Activated naive CD8-positive, alpha-beta T cell treated with anti-CD3 and anti-CD28 coated beads, Interleukin-2, amount 10 ng/mL, durations not matched to agents 7 days and 5 days (primary cell): ENCODE measurements at places on chromosomes 2 and 18. TPM values are rescaled to one million over a fixed set of nuclear protein-coding genes. Genes with fewer than 3 reads are reported as not detected.

The HOXD8 gene
- not detected for total RNA-seq

The CHST9 gene
- total RNA-seq, result not detected

The PARD3B gene
- 0.55 TPM for total RNA-seq

The DSC1 gene
- total RNA-seq, result 0.61 TPM

The RNF181 gene
- total RNA-seq, result 96.4 TPM

GRCh38 chr18:67068608-67069007, 447.9 kb downstream of the DSEL start:
- H3K36me3 ChIP-seq, result no peaks in the 10 kb centered on the region
- no peak for DNase-seq

The PIEZO2 gene
- not detected for total RNA-seq

DNA sequence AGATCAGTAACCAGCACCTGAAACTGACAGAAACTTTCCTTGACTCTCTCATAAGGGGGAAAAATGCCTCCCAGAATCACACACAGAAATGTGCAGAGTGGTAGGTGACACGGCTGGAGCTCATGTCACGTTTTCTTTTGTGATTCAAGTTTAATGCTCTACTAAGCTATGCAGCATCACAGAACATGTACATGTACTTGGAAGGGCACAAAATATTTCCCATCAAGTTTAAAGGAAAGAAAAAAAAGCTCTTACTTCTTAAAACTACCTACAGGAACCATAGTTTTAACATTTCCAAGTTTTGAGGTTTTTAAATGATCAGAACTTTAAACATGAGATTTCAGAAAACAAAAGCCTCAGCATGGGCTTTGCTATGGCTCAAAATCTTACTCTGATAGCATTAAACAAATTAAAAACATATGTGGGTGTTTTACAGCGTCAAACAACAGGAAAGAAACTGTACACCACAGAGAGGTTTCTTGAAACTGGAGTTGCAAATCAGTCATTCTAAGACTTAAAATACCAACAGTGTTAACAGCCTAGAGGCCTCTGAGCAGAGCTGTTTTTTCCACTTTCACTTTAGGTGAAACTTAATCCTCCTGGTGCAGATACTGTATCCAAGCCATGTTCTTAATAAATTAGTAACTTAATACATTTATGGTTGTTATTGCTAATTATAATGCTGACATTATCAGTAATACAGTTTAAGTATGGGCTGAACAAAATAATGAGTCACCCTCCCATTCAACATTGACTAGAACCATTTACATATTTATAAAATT, 30.1 kb downstream of the MBP start:
- H3K4me1 ChIP-seq, result peaks cover 77% of the 10 kb centered on the region
- DNase-seq, result no peak
- H3K27ac ChIP-seq, result peak overlapping the region; percentile 95
- H3K36me3 ChIP-seq, result peaks cover 58% of the 10 kb centered on the region
- H3K4me3 ChIP-seq, result peak overlapping the region; percentile 79

DNA sequence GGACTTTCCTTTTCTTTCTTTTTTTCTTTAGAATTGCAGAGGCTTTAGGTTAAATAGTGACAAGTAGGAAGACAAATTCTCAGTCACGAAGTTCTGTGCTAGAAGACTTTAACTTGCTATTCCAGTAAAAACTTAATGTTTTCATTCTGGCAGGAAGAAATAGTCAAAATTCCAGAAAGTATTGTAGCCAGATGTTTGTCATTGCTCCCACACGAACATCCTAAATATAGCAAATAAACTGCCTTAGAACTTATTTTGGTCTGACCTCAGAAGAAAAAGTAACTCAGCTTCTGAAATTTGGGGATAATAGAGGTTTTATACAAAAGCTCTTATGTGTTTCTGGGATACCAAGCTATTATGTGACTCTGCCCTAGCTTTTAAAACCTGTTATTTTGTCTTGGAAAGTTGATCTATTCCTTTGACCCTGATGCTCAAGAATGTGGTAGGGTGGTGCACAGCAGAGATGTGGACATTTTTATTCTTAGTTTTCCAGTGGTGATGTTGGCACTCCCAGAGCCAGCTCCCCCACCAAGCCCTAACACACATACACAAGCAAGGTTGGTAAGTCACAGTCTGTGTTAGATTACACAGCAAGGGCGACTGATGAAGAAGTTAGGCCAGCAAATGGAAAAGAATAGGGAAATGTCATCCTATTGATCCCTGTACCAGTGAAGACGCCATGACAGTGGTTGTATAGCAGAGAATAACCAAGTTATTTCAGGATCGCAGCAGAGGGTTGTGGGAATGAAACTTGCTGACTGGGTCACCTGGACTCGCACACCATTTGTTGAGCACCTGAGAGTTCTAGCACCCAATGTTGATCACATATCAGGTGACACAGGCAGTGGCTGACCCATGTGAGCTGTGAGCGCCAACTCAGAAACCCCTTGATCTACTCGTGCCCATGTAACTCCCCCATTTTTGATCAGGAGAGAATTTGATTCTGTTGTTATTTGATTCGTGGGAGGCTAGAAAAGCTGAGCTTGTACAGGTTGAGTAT, 23.7 kb downstream of the FARP2 start:
- H3K36me3 ChIP-seq, result peaks cover 6% of the 10 kb centered on the region
- DNase-seq, result no peak
- peaks cover 4% of the 10 kb centered on the region for H3K4me1 ChIP-seq
